ENCODE measurements at places on chromosomes 11 and 22.

- DNase-seq: no peak
Measured at GRCh38 chr11:130947889-130948288, 31.6 kb upstream of the SNX19 start.

GRCh38 chr11:62132689-62133293 lies 9.0 kb downstream of the INCENP start:
- DNase-seq: no peak

- no peak for DNase-seq
Measured at GRCh38 chr11:76335842-76336241, 45.1 kb downstream of the THAP12 start.

DNA sequence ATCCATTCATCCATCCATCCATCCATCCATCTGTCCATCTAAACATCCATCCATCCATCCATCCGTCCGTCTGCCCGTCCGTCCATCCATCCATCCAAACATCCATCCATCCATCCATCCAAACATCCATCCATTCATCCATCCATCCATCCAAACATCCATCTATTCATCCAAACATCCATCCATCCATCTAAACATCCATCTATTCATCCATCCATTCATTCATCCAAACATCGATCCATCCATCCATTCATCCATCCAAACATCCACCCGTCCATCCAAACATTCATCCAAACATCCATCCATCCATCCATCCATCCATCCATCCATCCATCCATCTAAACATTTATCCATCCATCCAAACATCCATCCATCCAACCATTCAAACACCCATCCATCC lies 45.3 kb upstream of the SMIM38 start:
- no peak for DNase-seq

DNA sequence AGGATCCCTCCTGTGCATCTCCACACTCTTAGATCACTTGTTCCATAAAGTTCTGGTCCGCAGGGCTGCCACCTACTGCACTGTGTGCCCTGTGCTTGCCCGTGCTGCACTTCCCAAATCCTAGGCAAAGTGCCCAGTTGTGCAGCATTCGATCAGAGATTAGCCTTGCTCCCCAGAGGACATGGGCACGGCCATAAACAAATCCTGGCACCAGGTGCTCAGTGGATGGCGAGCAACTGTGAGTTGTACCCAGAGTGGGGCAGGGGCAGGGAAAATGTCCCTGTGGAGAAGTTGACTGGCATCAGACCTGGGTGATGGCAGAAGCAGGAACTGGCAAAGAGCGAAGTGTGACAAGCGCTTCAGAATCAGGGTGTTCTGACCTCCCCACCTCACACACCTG lies 4.7 kb downstream of the FADS2 start:
- no peak for DNase-seq
